ENCODE measurements at places on chromosomes 3 and 15.

DNA sequence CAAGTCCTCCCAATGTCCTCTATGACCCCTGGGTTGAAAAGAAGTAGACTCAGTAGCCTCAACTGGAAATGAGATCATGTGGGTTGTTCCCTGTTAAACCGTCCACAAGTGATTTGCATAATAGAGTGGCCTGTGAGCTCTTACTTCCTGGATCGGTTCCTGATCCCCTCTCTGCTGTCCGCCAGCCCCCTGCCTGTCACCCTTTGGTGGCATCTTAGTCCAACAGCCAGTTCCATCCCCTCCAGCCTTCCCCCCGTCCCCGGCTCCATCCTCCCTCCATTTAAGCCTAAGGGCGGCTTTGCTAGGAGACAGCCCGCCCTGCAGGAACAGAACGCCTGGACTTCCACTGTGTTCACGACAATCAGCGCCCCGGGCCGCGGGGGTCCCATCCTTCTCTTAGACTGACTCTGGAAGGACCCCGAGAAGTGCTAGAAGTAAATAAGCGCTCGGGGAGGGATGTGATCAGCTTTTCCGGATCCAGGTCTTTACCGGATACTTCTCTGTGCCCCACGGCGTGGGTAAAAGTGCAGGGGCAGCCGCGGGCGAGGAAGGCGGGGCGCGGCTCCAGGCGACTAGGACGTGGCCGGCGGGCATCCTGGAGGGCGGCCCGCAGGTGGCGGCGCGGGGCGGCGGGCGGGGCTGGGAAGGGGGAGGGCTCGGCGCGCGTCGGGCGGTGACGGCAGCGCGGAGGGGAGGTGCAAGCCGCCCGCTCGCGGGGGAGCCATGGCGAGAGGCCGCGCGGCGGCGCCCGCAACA is 51.2 kb upstream of the ULK4 start:
- DNase-seq, result peak; percentile 79

DNA sequence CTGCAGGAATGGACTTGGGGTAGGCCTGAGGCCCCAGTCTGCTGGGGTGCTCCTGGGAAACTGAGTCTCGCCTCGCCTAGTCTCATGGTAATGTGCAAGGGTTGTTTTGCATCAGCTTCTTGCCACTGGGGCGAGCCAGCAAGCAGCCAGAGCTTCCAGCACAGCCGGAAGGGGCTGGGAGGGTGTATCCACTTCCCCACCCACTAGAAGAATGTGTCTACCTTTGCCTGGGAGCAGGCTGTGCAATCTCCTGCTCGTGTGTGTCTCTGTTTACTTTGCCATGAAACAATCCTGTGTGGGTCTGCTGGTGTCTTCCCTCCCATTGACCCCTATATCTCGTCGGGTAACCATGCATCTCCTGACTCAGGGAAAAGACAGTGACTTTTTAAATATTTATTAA is 21.8 kb upstream of the ERICH6 start:
- DNase-seq, result no peak

DNA sequence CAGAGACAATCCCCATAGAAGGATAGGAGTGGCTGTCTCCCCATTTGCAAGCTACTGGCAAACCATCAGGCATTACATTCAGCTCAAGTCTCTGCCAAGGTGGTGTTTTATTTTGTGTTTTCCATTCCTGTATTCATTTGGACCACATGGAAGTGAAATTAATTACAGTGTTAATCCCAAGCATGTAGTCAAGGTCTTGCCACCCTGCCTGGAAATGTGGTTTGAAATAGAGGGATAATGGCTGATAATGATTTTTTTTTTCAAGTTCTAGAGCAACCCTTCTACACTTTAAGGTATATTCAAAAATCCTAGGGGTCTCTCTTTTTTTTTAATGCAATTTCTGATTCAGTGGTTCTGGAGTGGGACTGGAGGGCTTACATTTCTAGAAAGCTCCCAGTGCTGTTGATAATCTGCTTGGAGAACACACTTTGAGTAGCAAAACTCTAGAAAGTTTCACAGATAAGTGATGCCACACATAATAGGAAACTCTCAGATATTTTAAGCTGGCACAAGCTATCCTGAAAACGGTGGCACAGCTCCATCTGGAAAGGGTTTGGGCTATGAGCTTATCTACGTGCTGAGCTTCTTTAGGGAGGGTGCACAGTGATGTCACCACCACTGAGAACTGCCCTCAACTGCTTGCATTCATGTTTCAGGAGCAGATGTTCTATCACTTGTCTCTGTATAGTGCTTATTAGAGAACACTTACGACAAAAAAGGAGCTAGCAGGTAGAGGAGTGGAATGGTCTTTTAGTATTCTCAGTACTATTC is 140.1 kb upstream of the IL12A start:
- peak; percentile 42 for DNase-seq

DNA sequence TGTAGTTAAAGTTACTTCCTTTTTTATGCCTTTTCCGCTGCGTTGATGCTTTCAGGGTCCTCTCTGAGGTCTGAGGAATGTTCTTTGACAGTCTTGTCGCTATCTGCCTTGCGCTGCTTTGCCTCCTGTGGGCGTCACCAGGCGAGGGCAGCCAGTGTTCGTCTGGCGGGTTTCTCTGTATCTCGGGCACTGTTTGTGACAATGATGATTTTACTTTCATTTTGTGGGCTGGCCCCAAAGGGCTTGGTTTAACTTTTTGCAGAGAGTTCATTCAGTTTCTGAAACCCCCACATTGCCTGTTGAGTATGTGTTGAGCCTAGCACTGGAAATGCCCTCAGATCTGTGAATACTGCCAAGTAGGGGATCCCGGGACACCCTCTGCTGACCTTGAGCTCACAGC is 24.6 kb upstream of the SACM1L start:
- DNase-seq, result no peak

GRCh38 chr3:25618028-25618427 is 46.7 kb downstream of the TOP2B start:
- no peak for DNase-seq

GRCh38 chr15:79990997-79991334 is 20.0 kb upstream of the BCL2A1 start:
- DNase-seq, result no peak

DNA sequence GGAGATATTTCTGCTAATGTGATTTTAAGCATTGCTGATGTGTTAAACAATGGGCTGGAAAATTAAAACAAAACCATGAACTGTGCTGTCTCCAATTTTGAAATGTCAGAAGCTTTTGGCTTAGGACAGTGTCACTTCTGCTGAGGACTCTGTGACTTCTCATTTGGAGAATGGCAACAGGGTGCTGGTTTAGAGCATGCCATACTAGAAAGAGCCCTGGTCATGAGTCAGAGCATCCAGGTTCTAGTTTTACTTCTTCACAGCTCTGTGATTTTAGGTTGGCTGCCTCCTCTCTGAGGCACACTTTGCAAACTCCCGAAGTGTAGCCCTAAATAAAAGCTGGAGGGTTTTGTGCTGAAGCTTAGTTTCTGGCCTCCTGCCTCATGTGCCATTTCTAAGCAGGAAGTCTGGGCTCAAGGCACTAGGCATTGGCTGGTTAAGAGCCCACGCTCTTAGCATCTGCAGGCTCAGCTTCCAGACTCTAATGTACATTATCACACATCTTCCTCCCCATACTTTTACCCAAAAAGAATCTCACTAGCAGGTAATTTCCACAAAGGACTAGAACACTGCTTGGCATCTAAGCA is 193.8 kb downstream of the CNTN3 start:
- DNase-seq, result no peak

DNA sequence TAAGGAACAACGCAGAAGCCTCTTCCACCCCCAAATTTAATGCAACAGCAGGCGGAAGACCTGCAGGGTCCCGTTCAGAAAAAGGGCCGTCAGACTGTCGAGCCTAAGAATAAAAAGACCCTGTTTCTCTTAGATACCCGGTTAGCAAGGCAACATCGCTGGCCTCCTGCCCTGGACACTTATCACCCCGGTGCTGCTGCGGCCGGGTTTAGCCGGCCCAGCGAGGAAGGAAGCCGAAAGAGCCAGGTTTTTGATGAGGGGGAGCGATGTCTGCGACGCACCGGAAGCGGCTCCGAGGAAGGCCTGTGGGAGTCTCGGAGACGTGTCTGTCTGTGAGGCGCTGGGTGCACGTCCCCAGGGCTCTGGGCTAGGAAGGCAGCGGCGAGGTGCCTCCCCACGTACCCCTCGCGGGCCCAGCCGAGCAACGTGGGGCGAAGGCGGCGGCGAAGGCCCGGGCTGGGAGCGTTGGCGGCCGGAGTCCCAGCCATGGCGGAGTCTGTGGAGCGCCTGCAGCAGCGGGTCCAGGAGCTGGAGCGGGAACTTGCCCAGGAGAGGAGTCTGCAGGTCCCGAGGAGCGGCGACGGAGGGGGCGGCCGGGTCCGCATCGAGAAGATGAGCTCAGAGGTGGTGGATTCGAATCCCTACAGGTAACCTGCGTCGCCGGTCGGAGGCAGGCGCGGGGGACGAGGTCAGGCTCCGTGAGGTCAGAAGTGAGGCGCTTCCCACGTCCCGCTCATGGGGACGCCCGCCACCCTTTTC is at the start of gene UBA5:
UBA5 (plus strand) TSS at position 278 of the 759 bp plus-strand sequence; CDS start at position 487, 209 bp downstream.
- DNase-seq, result peak; percentile 76

DNA sequence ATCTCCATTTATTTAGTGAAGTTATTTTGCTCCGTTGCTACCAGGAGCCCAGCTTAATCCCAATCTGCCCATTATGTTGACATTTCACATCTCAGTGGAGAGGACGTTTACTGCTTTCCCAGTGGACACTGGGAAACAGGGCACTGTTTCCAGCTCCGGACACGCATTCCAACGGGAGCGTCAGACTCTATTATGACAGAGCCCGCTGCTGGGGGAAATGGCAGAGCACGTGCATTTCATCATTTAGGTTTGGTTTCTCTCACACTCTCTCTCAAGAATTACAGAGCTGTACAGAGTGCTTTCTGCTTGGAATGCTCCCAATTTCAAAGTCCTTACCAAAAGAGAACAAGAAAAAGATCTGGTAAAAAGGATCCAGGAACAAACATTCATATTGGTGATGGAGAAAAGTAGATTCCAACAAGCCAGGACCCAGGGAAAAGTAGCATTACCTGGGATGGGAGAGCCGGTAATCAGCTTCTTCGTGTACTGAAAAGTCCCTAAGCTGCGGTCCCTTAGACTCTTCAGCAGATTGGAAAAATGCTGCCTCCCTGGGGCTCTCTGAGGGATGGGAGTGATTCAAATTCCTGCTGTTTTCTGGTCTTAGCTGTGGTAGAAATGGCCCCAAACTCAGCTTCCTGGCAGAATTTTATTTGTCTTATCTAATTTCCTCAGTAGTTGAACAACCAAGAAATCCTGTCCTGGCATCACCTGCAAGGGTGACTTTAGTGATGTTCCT is 136.0 kb upstream of the THBS1 start:
- DNase-seq, result no peak

- no peak for DNase-seq
Measured at GRCh38 chr3:31226346-31226745, 306.4 kb upstream of the STT3B start.

- no peak for DNase-seq
Measured at GRCh38 chr3:192482391-192482790, 244.9 kb downstream of the FGF12 start.

DNA sequence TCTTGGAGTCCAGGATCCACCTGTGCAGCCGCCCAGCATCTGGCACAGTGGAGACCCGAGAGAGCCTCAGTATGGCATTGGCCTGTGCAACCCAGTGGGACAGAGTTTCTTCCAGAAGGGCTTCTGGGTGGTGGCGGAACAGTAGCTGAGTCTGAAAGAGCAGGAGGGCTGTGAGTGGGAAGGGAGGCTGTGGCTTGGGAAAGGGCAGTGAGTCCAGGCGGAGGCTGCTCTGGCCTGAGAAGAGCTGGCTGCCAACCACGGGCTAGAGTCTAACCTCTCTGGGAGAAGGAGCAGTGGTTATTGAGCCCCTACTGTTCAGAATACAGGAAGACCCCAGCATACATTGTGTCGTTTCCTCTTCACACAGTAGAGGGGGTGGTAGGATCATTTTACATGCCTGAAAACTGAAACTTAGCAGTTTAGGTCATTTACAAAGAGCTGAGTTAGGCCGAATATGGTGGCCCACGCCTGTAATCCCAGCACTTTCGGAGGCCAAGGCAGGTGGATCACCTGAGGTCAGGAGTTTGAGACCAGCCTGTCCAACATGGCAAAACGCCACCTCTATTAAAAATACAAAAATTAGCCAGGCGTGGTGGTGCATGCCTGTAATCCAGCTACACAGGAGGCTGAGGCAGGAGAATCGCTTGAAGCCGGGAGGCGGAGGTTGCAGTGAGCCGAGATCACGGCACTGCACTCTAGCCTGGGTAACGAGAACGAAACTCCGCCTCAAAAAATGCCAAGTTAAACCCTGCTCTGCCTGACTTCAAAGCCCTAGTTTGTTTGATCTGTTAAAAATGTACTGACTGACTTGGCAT is 3.2 kb downstream of the AEN start:
- no peak for DNase-seq

GRCh38 chr15:100729461-100729860 is 127.1 kb downstream of the ASB7 start:
- DNase-seq, result no peak

DNA sequence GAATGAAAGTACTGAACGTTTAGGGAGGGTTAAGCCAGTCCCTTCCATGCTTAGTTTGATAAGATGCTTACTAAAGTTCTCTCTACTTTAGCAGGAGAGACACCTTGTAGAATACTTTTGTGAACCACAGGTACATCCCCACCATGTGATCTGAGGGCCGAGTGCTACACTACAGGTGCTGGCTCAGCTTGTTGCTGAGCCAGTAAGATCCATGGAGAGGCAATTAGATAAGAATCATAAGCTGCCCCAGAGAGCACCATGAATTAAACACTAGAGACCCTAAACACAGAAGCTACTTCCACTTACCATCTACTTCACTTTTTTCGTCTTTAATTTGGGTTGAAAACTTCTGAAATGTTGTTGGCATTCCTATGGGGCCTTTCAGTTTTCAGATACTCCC is 70.5 kb upstream of the GOLGA8B start:
- DNase-seq, result no peak

DNA sequence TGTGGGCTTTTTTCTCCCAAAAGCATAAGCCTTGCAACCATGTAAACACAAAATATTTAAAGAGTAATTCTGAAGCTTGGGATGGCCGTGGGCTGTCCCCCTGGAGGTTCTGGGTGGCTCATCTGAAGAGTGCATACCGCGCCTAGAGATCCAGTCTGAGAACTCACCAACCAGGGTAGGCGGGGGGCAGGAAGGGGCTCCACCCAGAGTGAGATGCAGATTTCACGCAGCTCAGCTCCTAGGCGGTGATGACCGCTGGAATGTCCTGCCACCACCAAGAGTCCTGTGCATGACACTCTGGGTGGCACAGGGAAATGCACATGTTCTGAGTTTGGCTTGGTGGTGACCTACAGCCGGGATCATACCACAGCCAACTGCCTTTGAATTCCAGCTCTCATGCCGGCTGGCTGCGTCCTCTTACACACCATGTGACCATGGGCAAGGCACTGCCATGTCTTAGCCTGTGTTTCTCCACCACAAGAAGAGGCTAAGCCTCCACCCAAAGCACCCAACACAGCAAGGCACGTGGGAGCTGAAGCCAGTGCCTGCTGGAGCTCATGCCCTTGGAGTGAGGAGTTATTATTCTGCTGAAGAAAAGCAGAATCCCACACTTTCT is 125.1 kb upstream of the IQSEC1 start:
- no peak for DNase-seq

DNA sequence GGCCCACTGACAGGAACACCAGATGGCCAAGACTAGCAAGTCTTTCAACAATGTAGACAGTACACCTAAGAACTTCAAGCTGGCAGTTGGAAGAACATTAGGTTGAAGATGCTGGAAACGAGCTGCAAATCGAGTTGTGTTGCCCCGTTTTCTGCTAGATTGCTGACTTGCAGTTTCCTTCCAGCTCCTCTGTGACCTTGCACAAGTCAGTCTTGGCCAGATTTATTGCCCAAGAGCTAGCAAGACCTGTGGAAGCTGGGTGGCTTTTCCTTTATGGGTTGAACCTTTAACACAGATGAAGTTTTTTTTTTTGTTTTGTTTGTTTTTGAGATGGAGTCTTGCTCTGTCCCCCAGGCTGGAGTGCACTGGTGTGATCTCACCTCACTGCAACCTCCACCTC is 2.9 kb upstream of the RBM6 start:
- no peak for DNase-seq

Data from left ventricle myocardium inferior (tissue), 1 donor.